Large intestine (tissue), 12 donors: ENCODE measurements at places on chromosomes 7 and 10. TPM values are rescaled to one million over a fixed set of nuclear protein-coding genes. Genes with fewer than 3 reads are reported as not detected.

- no peak for DNase-seq
These were observed 453.8 kb downstream of the TCERG1L start for GRCh38 chr10:130857631-130858295.

- no peak for DNase-seq
These were observed 23.0 kb upstream of the CDHR3 start for GRCh38 chr7:105940109-105940508.

DNA sequence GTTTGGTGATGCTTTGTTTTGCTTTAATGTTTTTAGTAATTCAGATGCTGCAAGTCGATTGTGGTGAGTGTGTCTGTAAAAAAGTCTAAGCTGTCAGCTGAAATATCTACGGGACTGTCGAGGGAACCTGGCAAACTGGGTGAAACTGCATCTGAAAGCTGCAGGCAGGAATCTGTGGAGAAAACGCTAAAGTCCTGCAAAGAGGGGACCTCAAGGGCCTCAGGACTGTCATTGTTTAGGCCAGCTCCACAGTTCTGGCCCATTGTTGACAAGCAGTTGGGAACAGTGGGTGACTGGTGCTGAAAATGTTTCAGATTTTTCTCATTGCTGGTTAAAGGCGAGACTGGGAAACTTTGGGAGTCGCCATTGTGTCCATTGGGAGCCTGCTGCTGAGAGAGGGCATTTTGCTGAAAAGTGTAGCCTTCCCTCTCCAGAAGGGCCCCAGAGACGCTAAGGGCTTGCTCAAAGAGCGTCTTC, 1.8 kb downstream of the HOXA2 start:
- no peak for DNase-seq

DNA sequence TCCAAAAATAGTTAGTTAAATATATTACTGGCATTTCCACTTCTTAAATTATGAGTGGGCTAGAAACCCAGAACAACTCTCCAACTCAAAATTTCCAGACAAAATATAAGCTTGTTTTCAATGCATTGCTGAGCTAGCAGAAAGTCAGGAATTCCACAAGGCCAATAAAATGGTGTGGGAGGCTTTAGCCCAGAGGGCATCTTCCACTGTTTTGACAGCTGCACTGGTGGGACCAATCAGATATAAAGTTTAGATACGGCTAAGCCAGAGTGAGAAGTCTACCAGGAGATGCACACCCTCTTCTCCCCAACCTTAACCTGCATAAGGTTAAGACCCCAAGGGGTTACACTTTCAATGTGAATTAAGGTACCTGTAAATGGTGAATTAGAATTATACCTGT, 76.6 kb downstream of the AMPH start:
- DNase-seq, result no peak

DNA sequence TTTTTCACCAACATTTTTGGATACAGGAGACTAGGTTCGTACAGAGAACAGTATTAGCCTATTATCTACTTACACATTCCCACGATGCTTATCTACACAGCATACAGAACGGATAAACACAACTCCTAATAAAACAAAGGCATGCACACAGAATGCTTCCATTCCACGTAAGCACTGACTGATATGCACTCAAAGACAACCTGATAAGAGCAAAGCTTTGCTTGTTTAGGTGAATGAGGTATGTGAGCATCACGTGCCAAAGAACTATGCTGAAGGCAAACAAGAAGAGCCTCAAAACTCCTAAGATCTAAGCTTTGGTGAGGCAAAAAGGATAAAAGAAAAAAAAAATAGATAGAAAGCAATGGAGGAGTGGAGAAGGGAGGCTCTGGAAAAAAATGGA, 413.5 kb upstream of the LRRN3 start:
- DNase-seq, result peak; percentile 6

DNA sequence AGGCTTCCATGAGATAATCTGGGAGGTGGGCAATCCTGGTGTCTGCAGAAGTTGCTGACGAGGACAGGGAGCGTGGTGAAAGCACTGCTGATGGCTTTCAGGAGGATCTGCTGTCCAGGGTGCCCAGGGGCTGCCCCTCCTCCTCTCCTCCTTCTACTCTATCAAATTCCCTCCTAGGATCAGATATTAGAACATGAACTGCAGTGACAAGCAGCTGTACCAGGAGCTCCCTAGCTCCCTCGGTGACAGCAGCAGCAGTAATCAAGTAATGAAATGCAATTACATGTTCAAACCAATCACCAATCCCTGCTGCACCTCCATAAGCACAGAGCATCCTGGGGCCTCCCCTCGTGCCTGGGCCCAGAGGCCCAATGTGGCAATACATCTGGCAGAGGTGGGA, 46.9 kb downstream of the GRID1 start:
- DNase-seq, result no peak

DNA sequence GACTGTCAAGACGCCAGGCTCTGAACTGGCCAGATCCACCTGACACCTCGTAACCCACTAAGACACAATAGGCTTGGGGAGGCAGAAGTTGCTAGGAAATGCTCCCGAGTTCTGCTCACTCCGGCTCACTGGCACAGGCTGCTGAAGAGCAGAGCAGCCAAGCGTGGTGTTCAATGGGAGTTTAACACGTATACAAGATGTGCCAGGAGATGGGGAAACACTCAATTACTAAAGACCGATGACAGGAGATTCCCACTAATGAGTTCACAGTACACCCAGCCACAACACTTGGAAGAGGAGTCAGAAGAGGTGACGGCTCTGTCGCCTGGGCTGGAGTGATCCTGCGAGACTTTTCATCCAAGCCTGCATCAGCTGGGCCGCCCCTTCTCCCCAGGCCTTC, 303.4 kb downstream of the GFRA1 start:
- DNase-seq, result no peak

GRCh38 chr10:61215246-61215645, 237.9 kb downstream of the TMEM26 start:
- DNase-seq, result no peak

- DNase-seq, result no peak
These were observed 316.6 kb downstream of the GFRA1 start for GRCh38 chr10:115956225-115957011.

GRCh38 chr7:53658951-53659350, 623.5 kb downstream of the POM121L12 start:
- no peak for DNase-seq

GRCh38 chr10:132101529-132101928, 35.8 kb downstream of the JAKMIP3 start:
- no peak for DNase-seq

GRCh38 chr10:43119416-43120115, 18.7 kb upstream of the CSGALNACT2 start:
- DNase-seq, result no peak

GRCh38 chr10:123428391-123428790, 237.8 kb upstream of the GPR26 start:
- DNase-seq, result peak; percentile 5

GRCh38 chr10:108034829-108035228, 870.3 kb upstream of the SORCS1 start:
- no peak for DNase-seq

SHOC2 gene
- polyA plus RNA-seq, result 34.3 TPM

NEBL gene
- 3.3 TPM for polyA plus RNA-seq

AKR1C8 gene
- polyA plus RNA-seq, result 0.13 TPM

HOXA4 gene
- polyA plus RNA-seq, result 19.7 TPM

NSUN5 gene
- 23.8 TPM for polyA plus RNA-seq
